ENCODE measurements at places on chromosomes 5 and 9. TPM values are rescaled to one million over a fixed set of nuclear protein-coding genes. Genes with fewer than 3 reads are reported as not detected.

GRCh38 chr5:160423099-160423498, 1.4 kb downstream of the PTTG1 start:
- no peak for DNase-seq

DNA sequence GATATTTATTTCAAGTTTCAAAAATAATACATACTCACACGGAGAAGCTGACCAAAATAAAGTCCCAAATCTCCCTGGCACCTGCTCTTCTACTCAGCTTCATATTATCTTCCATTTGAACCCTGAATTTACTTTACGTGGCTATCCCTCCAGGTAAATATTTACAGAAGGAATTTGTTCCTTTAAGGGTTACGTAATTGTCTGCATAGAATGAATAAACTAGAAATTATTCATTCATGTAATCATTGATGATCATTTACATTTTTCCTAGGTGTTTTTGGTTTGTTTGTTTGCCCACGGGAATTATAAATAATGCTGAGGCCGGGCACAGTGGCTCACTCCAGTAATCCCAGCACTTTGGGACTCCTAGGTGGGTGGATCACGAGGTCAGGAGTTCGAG, 251.2 kb downstream of the PLK2 start:
- no peak for DNase-seq

DNA sequence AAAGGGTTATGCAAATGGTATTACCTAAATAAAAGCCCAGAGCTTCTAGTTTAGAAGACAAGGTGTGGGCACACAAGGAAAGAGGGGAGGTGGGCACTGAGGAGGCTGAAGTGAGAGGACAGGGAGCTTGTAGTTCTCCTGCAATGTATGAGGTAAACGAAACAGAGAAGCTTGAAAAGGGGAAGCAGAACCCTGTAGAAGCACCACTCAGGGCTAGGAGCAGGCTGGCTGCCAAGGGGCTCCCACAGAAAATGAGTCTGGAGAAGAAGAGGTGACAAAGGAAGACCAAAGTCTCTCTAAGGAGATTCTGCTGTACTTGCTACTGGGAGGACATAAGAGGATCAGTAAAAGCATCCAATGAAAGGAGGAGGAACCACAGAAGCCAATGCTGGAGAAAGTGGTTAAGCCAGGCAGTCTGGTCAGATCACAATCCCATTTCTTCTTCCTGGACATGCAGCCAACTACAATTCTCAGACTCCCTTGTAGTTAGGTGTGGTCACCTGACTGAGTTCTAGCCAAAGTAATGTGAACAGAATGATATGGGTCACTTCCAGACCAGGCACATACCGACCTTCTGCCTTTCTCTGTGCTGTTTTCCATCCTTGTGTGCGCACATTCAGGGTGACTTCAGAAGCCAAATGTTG, 174.5 kb upstream of the MAP3K1 start:
- no peak for DNase-seq

Gene FBXL7
- total RNA-seq: 54.5 TPM

- DNase-seq: no peak
These were observed 68.8 kb downstream of the ITGA1 start for GRCh38 chr5:52856564-52856963.

- DNase-seq: peak; percentile 66
These were observed 18.6 kb upstream of the NOTCH1 start for GRCh38 chr9:136564379-136564988.

Gene LHFPL2
- 48.9 TPM for total RNA-seq

GRCh38 chr5:158810615-158811014, 289.1 kb downstream of the EBF1 start:
- DNase-seq: no peak

DNA sequence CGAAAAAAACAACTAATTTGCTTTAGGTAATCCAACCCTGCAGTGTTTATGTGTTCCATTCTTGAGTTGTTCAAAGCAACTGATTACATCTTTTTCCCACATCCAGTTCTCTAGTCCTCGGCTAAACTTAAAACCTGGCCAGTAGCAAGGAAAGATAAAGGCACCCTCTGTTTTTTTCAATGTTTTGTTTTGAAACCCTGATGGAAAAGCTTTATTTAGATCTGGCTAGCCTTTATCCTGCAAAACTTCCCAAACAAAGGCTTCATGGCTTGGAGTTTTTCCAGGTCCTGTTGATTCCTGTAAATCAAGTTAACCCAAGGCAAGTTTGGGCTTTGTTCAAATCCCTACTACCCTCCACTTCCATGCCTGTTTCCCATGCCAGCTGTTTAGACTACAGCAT, 105.1 kb downstream of the CEMIP2 start:
- no peak for DNase-seq

Gene ANKRD18B
- total RNA-seq: not detected

DNA sequence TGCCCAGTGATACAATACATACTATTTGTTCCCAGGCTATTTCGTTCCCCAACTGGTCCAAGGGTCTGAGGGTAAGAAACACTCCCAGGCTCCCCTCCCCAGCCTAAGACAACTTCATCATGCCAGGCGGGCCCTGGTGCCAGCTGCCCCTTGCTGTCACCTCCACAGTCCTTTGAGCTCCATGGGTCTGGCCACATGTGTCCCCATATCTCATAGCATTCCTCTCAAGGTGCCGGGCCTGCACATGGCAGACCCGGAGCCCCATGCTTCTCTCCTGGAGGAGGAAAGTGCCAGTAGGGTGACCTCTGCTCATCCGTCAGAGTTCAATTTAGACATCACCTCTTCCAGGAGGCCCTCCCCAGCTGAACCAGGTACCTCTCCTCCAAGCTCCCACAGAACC, 120.5 kb downstream of the C5orf15 start:
- no peak for DNase-seq

GRCh38 chr5:98735806-98736507, 37.5 kb upstream of the RGMB start:
- DNase-seq: no peak

Gene OR1J2
- total RNA-seq: not detected

DNA sequence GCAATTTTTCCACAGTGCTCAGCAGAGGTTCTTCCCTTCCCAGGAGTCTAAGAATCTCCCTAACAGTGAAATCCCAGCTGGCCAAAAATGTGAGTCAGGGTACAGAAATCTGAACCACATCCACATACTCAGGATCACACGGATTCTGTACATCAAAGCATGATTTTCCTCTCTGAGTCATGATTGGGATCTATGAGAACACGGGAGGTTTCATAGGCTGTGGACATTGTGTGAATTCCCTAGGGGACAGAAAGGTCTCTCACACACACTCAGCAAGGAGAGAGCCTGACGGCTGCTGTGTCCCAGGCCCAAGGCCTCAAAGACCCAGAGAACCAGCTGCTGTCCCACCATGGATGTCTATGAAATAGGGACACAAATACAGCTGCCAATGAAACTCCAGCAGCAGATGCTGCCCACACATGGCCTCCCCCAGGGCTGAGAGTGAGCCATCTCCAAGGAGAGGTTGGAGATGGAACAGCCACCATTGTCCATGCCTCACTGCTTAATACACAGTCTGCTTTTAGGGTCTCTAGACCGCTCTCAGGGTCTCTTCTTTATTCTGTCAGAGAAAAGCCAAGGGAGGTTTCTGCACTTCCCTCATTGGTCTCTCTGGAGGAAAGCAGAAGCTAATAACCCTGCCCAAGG, 102.7 kb downstream of the ADAMTS12 start:
- DNase-seq: no peak

DNA sequence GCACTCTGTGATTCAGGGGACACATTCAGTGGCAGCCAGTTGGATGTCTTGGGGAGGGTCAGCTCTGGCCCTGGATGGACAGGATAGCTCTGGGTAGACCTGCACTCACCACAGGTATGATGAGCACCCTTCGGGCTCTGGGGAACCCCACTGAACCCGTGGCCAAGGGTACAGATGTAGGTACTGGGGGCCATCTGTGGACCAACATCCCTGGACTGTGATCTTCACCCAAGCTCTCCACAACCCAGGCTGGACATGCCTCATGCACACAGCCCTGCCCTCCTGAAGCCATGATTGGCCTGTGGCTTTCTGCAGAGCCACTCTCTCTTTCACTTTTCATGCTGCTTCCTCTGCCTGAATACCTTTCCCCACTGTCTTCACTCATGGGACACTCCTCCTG, 15.6 kb upstream of the ACSL6 start:
- DNase-seq: no peak

GRCh38 chr9:137476856-137477255, 17.7 kb upstream of the NSMF start:
- no peak for DNase-seq

Gene PCDHGB7
- 18.0 TPM for total RNA-seq

DNA sequence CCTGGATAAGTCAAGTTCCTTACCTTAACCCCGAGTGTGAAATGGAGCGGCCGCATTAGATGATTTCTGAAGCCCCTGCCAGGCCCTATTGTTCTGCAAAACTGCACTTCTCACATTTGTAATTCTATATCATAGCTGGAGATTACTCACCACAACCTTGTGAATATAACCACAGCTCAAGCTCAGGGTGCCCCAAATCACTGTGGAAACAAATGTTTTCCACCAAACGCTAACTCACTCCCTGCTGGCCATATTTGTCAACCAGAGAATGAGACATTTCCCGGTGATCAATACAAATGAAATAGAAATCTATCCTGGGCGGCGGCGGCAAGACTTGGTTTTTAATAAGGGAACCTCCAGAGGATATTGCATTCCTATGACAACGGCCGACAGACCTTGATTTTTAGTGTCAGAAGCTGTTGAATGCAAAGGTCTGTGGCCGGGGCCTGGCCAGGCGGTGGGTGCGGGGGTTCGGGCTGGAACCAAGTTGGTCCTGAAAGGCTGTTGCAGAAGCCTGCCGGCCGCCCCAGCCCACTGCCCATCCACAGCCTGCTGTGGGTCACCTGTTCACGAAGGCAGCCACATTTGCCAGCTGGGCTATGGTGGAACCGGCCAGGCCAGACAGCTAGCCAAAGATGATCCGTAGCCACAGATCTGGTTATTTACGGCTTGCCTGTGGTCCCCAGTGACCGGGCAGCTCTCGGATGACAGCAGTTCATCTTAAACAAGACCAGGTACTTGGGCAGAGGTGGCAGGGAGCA, 93.9 kb upstream of the LMX1B start:
- DNase-seq: no peak

DNA sequence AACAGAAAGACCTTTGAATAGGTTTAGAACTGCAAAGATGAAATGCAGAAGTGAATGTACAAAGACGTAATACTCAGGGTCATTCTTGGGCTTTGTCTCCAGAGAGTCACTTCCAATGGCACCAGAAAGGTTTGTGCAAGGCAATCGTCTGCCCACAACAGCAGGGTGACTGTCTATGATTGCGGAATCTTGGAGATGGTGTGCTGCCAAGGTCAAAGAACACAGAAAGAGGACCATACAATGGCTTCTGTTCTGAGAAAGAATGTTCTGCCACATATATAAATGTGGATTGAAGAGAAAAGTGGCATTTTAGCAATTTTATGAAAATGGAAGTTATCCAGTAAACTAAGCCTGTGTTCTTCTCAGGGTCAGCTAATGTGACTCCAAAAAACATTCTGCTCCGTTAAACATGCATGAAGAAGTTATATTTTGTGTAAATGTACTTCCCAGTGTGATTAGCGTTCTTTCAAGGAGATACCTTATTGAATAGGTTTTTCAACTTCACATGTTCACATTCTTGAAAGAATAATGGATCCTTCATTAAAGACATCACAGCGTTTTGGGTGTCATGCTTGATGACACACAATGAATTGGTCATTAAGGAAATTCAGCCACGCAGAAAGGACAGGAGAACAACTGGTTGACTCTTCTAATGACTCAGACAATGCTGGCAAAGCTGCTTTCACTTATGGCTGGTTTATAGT, 73.4 kb upstream of the CDH6 start:
- DNase-seq: no peak

Gene TAS2R1
- not detected for total RNA-seq

Gene BARHL1
- not detected for total RNA-seq

DNA sequence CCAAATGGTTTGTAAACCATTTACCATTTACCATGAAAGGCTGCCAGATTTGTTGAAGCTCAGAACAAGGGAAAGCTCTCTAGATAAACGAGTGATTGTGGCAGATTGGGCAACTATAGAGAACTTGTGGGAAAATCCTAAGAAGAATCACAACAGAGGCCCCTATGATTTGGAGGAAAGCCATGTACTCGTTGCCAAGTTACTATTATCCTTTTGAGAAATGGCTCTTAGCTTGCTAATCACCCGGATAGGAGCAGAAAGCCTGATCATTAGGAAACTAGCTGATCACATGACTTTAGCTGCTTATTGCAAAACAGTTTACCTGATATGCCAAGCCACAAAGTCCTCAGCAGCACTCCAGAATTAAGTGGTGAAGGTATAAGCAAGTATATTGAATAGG, 23.5 kb upstream of the ATG10 start:
- DNase-seq: no peak

DNA sequence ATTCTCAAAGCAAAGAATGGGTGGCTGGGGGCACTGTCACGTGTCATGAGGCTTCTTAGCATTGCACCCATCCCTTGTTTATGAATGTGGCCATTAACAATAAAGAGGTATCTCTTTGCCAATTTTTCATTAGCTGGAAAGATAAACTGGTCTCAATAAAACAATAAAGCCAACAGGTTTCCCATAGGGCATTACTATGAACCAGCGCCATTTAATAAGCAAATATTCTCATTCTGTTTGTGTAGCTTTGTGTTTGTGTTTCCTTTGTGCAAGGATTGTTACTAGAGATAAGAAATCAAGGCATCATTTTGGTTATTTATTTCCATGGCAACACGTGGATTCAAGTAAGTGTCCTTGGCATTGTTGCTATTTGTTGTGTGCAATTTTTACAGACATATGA, 37.6 kb upstream of the CAST start:
- DNase-seq: no peak

Gene LRRC19
- not detected for total RNA-seq

DNA sequence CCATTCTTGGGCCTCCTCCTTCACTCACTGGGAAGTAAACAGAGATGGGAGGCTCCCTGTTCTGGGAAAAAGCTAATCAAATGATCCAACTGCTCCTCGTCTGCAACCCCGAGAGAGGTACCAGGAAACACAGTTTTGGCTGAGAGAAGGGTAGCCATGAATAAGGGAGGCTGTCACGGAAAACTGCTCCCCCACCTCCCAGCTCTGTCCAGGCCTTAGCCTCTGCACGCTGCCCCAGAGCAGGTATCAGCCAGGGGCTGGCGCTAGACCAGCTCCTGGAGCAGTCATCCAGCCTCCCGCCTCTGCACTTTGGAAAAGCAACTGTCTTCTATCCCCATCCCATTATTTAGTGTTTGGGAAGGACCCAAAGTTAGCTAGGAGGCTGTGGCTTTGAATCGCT, 266.1 kb downstream of the NDUFS4 start:
- no peak for DNase-seq

Gene HRCT1
- 13.2 TPM for total RNA-seq
